DND-41 (cell line): ENCODE measurements at places on chromosomes 12 and 14.

DNA sequence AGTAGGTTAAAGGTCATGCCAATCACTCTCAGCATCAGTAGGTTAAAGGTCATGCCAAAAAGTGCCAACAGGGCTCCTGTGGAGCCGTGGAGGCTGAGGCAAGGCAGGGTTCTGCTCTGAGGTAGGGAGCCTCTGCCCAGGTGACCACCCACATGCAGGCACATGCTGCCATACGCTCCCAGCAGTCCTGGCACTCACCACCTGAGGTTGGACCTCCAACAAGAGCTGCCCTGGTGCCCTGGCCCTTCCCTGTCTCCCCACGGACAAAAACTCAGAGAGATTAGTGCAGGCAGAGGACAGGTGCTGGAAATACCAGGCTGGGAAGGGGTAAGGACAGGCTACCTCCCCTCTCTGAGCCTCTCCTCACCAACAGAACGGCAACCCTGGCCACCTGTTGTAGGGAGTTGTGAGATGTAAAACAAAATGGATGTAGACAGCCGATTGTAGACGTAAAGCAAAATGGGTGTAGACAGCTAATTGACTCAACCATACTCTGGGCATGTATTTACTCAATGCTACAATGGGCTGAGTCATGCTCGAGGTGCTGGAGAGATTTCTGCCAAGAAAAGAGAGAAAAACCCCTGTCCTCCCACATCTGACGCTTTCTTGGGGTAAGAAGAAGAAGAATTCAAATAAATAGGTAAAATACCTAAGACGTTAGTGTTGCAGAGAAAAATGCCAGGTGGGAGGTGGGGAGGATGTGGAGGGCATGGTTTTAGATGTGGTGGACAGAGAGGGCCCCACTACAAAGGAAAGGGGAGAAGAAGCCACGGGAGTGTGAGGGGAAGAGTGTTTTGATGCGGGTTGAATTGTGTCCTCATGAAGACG lies 32.4 kb downstream of the LTBP2 start:
- DNase-seq = no peak

DNA sequence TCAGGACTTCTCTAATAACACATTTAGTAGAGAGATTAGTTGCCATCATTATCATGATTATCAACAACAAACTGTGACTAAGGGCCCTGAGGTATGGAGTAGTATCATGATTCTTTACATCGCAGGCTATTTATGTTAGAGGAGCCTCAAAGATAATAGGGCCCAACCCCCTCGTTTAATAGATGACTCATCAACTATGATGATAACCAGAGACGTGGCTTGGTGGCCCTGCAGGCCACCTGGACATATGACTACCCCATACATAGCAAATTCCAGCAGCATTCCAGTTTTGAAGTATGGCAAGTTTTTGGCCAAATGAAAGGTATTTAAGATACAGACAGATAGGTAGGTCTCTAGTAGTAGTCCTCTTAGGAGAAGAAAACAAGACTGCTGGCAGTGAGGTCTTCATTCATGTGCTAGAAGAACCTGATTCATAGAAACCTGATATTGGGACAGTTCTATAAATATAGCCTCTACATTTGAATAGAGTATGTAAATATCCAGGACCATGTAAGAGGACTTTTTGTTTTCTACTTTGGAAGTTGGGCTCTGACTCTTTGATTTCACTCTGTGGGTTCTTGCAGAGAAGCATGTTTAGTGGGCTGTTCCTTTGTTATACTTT lies 5.6 kb downstream of the RIC8B start:
- DNase-seq = no peak

DNA sequence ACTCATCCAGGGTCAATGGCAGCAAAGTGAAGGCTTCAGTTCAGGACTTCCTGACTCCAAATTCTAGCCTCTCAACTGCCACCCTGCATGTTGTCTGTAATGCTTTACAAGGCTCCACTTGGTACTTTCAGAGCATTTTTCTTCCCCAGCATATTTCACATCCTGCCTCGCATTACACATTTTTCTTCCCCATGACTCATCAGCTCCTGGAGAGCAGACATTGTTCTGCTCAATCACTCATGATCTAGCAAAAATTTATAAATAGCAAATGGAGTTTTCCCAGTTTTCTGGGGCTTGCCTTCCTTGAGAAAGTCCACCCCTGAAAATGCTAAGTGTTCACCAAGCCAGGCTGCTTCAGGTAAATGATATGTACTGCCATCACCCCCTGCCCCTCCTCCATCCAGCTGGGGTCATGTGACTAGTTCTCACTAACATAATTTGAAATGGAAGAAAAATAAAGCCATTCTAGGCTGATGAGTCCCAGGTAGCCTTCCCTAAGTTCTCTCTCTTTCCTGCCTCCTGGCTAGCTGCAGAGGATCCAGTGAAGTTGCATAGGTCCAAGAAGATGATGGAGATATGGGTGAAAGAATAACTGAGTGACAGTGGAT lies 69.4 kb downstream of the ARMH4 start:
- no peak for DNase-seq

DNA sequence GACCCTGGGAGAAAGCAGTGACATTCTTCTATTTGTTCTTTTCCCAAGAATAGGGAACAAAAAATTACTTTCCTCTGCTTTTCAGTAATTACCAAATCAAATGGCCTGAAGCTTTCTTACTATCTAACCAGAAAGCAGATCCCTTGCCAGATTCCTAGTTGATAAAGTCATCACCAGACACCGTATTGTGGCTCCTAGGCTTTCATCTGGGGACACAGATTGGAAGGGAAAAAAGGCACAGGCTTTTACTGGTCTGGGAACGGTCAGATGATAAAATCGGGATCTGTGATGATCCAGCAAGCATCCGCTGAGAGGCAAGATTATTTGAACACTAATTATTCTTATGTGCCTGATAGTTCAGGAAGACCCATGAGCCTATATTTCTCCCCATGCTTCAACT lies 79.1 kb upstream of the BCL2L14 start:
- DNase-seq = no peak

- peak; percentile 53 for DNase-seq
These were observed 84.4 kb downstream of the VWF start for GRCh38 chr12:6039894-6040601.

DNA sequence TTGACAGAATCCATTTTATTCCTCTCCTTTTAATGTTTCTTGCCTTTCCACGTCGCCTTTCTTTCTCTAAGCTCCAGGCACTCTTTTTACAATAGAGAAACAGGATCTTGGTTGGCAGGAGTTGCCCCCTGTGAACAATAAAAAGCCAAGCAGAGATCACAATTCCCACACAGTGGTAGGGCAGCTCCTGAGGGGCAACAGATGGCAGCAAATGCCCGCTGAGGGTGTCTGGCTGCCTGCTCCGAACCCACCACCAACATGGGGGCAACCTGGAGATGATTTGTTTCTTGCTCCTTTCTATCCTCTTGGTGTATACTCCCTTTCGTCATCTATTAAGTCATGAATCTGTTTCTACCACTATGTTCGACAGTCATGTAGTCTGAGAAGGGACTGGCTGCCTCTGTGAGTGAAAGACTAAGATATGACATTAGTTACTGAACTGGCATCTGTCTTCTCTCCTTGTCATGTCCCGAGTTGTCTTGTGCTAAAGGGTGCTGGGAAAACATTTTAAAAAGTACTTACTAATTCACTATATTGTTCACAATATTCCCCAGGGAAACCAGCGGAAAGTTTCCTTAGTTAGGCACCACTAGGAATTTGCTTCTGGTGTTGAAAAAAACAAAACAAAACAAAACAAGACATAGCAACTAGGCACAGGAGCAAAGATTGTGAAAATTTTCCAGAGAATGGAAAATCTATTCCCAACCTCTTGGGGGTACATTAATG lies 170.1 kb downstream of the STXBP6 start:
- DNase-seq = no peak

DNA sequence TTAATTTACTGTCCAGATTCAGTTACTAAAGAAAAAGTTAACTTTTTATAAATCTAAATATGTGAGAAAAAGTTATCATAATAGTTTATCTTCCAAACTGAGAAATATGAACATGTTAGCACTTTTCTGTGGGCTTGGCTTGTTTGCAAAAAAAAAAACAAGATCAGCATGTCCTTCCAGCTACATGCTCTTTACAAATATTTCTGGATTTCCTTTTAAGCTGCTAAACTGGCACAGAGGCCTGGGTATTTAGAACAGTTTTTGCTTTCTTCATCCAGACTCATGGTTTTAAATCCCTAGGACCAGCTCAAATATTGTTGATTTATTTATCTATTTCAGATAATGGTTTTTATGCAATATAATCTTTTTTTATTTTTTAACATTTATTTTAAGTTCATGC lies 1444.5 kb upstream of the FLRT2 start:
- no peak for DNase-seq

- DNase-seq = no peak
These were observed 78.4 kb upstream of the FUT8 start for GRCh38 chr14:65333943-65334687.

- no peak for DNase-seq
These were observed 53.3 kb upstream of the LRRK2 start for GRCh38 chr12:40171501-40171900.

DNA sequence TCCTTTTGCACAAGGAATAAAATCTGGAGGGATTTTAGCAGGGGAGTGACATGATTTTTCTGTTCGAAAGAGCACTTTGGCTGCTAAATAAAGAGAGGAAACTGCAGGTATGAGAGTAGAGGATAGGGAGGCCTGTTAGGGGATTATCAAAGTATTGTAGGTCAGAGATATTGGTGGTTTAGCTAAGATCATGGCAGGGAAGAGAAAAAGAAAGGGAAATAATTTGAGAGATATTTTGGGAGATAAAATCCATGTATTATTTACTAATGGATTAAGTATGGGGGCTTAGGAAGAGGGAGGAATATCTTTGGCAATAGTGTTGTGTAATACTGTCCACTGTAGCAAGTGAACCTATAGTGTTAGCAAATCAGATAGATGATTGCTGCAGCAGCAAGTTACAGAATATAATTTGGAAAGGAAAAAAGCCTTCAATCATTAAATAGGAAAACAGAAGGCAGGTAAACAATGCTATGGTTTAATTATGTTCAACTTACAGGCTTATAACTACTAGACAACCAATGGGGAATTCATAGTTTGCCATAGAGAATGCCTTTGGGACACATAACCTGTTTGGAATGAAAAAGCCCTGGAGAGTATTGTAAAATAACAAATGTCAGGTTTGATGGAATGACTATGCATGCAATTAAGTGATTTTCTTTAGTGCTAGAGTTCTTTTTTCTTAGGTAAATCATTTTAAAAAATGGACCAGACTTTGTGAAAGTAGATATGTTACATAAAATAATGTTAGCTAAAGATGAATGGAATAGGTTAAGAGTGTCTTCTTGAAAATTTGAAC lies 50.5 kb downstream of the ADIPOR2 start:
- DNase-seq = no peak

DNA sequence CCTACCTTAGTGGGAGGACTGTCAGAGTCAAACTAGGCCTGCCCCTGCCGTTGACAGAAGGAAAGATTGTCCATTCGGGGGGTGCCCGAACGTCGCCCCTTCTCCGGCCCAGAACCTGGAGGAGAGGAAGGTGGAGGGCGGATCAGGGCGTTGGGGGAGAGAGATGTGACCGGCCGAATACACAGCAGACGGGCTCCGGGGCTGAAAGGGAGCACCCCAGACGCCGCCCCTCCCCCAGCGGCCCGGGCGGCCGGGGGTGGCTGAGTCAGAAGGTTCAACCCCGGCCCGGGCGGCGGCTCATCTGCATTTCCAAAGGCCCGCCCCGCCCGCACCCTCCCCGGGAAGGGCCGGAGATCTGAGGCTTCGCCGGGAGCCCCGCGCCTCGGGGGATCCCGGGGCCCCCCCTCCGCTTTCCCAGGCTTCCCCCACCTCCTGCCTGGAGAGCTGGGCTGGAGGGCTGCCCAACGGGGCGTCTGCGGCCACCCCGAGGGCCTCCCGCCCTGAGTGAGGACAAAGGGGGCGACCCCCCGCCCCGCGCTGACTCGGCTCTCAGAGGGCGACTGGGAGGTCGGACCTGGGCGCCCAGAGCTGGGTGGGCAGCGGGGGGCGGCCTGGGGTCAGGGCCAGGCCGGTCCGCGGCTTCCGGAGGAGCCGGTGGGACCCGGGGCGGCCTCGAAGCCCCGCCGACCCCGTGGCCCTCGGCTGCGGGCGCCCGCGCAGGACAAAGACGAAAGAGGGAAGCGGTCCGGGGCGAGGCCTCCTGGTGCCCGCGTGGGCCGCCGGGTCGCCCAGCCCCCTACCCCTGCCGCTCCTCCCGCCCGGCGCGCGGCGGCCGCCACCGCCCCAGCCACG lies 3.7 kb upstream of the SETD1B start:
- DNase-seq = peak; percentile 81

DNA sequence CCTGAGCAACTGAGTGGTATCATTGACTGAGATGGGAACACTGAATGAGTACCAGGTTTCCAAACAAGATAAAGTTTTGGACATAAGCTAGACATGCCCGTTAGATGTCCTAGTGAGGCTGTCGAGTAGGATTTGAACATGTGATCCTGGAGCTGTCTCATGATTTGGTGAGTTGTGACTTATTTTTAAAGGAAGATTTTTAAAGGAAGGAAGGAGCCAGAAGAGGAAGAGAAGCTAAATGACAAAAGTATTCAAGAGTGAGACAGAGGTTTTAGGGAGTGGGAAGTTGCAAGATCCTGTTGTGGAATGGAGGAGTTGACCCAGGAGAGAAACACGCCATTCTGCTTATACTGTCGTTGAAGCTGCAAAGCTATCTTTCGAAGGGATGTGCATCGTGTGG lies 82.1 kb downstream of the SAMD4A start:
- no peak for DNase-seq

DNA sequence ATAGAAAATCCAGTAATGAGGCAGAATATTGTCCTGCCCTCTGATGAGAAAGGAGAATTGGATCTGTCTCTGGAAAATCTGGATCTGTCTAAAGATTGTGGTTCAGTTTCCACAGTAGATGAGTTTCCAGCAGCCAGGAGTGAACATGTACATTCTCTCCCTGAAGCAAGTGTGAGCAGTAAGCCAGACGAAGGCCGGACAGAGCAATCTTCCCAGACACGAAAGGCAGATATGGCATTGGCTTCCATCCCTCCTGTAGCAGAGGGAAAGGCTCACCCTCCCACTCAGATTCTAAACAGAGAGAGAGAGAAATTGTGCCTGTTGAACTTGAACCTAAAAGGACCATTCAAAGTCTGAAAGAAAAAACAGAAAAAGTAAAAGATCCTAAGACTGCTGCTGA lies 31.4 kb downstream of the PARP11 start:
- no peak for DNase-seq

- no peak for DNase-seq
These were observed 15.7 kb downstream of the SMAGP start for GRCh38 chr12:51254536-51254935.

- DNase-seq = no peak
These were observed 15.9 kb upstream of the BLTP3B start for GRCh38 chr12:100158535-100158934.

GRCh38 chr12:115384391-115384790 lies 700.4 kb upstream of the TBX3 start:
- no peak for DNase-seq

DNA sequence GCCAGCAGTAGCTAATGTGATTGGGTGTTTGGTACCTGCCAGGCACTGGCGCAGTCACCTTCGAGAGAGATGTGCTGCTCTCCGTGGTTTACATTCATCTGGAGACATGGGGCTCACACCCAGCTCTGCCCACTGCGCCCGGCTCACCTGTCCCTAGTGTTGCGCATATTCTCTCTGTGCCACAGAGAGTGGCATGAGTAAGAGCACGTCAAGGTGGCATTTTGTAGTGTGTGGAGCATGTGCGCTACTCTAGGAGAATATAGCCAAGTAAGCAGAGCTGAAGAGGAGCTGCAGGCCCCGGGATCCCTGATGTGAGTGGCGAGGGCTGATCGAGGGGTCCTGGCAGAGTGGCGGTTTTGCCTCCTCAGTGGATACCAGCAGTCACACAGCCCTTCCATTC lies 46.9 kb downstream of the TPCN1 start:
- DNase-seq = no peak
